ENCODE measurements at places on chromosomes 2 and 18. TPM values are rescaled to one million over a fixed set of nuclear protein-coding genes. Genes with fewer than 3 reads are reported as not detected.
A peak's percentile ranks its signal among the peaks of the same experiment; 100 is the strongest.

The RUFY4 gene
- polyA plus RNA-seq = 0.16 TPM

The C2orf66 gene
- 0.14 TPM for polyA plus RNA-seq

The ESPNL gene
- polyA plus RNA-seq = 2.6 TPM

The MEP1B gene
- 0.11 TPM for polyA plus RNA-seq

The PDE1A gene
- polyA plus RNA-seq = 8.0 TPM

GRCh38 chr2:173397539-173397938, 42.9 kb downstream of the CDCA7 start:
- no peak for DNase-seq

- peak; percentile 17 for DNase-seq
These were observed 88.6 kb upstream of the BCL11A start for GRCh38 chr2:60641811-60642788.

- no peak for DNase-seq
These were observed 154.1 kb downstream of the HDAC4 start for GRCh38 chr2:239246723-239247122.

- DNase-seq = no peak
These were observed 11.7 kb upstream of the STK17B start for GRCh38 chr2:196183172-196183473.

GRCh38 chr2:102283996-102284395, 27.4 kb upstream of the IL1RL1 start:
- DNase-seq = no peak

All from forelimb muscle (tissue), 1 donor.